Kidney (tissue), 22 donors: ENCODE measurements at places on chromosomes 7 and 10. TPM values are rescaled to one million over a fixed set of nuclear protein-coding genes. Genes with fewer than 3 reads are reported as not detected.

DNA sequence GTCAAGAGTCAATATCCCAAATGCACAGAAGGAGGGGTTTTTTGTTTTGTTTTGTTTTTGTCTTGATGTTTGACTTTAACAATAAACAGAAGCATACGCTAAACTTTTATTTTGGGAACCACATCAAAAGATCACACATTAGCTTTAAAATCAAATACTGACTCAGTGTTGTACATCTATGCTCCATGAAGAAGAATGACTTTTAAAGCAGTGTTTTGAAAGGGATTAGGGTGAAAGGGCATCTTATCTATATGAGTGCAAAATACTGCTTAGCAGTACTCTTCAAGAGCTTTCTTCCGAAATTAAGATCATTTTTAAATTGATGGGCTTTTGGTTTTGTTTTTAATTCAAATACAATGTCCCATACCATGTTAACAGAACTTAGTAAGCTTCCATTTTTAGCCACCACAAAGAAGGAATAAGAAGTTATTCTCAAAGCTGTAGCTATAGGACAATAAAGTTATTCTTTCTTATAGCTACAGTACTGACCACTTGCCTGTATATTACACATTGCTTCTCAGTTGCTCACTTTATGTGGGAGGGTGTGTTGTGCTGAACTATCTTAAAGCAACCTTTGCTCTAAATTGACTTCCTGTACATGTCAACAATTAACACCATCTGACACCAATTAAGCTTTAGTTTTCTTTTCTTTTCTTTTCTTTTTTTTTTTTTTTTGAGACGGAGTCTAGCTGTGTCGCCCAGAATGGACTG, 144.3 kb upstream of the KAT6B start:
- DNase-seq: no peak

GRCh38 chr7:126856691-126857291, 395.9 kb downstream of the GRM8 start:
- DNase-seq: peak; percentile 11

GRCh38 chr7:26434974-26435373, 143.3 kb downstream of the SNX10 start:
- no peak for DNase-seq

DNA sequence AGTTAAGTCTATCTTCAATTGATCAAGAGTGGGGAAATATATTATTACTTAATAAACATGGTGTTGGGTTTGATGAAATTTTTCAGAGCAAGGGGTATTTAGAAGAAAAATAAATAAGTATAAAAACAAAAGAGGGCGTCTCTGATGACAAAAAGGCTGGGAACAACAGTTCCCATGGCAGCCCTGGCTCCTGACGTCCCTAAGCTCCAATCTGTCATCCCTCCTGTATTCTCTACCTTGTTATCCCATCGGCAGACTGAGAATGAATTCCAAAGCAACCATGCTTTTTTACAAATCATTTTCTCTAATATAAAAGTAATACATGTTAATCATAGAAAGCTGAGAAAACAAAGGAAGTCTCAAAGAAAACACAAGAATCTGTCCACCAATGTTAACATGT, 55.5 kb downstream of the SORBS1 start:
- no peak for DNase-seq

RBP3 gene
- total RNA-seq: not detected

TMEM225B gene
- total RNA-seq: 2.6 TPM

DNA sequence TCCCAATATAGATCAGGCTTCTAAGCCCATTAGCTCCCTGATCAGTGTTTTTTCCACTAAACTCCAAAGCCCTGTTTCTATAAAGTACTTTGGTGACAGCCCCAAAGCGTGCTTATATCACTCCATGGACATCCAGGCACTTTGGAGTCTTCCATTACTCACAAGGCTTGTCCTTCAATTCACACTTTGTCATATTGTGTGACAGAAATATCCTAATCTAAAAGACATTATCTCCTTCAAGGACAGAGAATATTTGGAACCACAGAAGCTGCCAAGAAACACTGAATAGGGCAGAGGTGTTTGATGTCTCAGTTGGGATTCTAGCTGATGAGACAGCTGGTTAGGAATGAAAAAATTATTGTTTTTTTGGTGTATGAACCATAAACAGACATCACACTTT, 18.4 kb downstream of the CYP2C19 start:
- DNase-seq: no peak

BAG3 gene
- total RNA-seq: 42.0 TPM

CD36 gene
- total RNA-seq: 10.0 TPM

DNA sequence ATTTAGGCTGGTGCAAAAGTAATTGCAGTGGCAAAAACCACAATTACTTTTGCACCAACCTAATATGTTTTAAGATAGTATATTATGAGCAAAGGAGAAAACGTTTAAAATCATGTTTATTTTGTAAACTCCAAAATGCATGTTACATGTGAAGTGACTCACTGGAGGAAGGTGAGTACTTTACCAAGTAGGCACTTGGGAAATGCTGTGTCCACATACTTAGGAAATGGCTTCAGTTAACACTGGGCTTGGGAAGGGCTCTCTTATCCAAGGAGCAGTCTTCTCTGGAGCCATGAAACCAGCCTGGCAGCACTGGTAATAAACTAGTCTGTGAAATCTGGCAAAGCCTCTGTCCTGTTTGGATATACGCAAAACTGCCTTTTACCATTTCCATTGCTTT, 4.4 kb downstream of the RPS24 start:
- DNase-seq: no peak

DNA sequence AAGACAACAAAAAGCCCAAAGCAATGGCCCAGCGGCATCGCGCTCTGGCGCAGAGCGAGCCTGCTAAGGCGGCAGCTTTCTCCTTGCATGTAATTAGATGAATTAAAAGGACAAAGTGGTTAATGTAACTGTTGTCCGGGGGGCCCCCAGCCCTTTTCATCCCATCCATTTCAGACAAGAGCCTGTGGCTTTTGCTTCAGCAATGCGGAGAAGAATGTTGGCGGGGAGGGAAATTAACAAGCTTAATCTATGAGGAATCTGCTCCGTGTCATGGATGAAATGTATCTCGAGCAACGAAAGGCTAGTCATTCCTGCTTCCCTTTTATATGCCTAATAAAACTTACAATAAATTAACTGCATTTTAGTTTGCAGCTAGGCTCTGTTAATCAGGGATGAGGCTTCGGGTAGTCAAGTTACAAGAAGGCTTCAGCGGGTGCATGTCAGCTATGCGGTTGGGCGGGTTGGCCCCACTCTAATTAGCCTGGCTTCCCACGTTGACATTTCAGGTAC, 203.3 kb downstream of the BUB3 start:
- peak; percentile 83 for DNase-seq

CDC14C gene
- total RNA-seq: not detected

- no peak for DNase-seq
These were observed 111.4 kb upstream of the JCAD start for GRCh38 chr10:30170814-30171213.

NUDT5 gene
- total RNA-seq: 48.3 TPM

DNA sequence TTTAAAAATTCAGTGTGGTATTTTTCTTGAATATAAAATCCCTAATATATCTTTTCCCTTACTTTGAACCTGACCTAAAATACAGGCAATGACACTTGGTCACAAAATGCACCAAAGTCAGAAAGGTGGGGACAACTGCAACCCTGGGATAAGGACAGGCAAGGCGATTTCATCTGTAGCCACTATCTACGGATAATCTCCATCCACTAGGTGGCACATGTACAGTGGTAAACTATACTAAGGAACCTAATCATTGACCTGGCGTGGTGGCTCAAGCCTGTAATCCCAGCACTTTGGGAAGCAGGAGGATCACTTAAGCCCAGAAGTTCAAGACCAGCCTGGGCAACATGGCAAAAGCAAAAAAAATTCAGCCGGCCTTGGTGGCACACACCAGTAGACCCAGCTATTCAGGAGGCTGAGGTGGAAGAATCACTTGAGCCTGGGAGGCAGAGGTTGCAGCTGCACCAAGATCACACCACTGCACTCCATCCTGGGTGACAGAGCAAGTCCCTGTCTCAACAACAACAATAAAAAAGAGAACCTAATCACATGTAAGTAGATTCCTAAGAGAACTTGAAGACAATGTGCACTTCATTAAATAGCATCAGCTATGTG, 98.9 kb downstream of the KMT2C start:
- DNase-seq: no peak

DNA sequence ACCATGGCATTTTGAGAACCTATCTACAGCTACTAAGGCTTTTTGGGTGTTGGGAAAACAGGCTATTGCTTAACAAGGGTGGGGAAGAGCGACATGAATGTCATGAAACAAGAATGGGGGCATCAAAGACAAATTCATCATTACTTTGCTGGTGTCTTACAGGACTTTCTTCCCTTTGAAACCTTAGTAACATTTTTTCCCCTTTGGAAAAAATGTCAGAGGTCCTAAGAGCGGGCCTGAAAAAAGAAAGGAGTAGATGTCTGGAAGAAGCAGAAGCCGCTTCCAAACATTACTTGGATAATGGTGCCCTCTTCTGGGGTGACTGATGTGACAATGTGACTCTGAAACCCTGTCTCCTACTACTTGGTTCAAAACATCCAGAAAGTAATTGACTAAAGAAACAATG, 3.8 kb upstream of the DDX50 start:
- peak; percentile 76 for DNase-seq

PAPOLB gene
- total RNA-seq: 0.06 TPM

DNA sequence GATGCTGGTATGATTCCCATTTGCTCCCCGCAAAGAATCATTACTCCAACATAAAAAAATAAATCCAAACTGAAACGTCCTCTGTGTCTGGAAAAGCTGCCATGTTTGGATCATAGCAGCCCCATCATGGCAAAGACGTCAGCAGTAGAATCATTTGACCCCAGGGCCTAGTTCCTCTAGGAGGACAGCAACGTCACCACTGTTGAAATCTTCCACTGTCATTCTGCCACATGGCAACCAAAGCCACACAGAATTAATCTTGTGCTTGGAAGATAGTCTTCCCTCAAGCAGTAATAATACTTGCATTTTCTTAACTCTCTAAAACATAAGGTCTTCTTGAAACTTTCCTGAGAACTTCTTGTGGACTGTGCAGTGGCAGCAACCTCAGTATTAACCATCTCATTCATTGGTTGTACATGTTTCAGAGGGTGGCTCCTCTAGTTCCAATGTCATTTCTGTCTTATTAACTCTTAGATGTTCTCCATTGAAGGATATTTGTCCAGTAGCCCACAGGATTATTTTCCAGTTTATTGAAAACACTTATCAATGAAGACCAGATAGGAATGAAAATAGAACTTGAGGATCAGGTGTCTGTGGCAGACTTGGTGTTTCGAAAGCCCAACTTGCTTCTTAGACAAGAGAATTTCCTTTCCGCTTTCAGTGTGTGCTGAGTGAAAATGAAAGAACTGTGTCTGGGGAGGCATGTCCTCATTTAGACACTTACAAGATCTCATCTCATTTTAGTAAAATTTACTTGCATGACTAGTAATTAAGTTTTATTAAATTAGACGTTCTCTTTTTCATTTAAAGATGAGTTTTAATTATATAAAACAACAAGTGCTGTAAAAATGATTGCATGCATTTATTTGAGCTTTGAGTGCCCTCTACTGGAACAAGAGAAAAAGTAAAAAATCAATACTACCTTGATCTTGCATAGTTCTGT, 28.9 kb upstream of the INHBA start:
- no peak for DNase-seq

LHPP gene
- total RNA-seq: 16.6 TPM

DNA sequence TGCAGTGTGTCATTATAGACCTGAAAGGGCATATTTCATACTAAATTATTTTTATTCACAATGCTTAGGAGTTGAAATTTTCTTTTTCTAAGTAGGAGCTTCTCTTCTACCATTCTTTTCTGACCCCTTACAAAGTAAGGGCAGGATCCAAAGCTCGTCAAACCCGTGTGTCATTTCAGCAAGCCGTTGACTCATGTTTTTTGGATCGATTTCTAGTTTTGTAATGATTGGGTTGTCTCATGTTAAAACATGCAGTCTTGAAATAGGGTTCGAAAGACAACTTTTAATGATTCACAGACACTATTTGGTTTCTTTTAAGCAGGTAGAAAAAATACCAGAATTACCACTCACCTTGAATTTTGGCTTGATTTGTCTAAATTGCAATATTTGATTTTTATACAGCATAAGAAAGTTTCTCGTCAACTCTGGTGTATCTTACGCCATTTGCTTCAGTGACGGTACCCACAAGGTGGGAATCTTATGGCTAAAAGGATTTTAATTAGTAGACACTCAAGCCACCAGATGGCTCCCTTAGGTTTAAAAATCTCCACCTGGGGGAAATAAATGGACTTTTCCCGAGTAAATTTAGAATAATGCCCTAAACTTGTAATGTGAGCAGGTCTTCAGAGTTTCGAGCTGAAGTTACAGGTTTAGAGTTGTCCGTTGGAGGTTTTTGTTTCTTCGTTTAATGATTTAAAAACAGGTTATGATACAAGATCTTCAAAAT, 283.4 kb downstream of the CCDC3 start:
- DNase-seq: no peak

HMX3 gene
- not detected for total RNA-seq

DUSP5 gene
- 23.7 TPM for total RNA-seq

GRCh38 chr10:51227897-51228713, 153.8 kb downstream of the PRKG1 start:
- no peak for DNase-seq

DNA sequence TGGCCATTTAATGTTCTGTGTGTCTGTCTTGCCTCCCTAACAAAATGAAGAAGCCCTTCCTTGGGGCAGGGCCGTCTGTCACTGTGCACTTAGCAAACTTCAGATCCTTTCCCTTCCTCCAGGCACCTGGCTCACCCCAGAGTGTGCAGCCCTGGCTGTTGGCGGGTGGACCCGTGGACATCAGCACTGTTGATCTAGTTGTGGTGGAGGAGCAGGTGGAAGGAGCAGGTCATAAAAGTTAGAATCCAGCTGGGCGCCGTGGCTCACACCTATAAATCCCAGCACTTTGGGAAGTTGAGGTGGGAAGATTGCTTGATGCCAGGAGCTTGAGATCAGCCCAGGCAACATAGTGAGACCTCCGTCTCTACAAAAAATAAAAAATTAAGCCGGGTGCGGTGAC, 12.7 kb downstream of the RAB19 start:
- no peak for DNase-seq

DNA sequence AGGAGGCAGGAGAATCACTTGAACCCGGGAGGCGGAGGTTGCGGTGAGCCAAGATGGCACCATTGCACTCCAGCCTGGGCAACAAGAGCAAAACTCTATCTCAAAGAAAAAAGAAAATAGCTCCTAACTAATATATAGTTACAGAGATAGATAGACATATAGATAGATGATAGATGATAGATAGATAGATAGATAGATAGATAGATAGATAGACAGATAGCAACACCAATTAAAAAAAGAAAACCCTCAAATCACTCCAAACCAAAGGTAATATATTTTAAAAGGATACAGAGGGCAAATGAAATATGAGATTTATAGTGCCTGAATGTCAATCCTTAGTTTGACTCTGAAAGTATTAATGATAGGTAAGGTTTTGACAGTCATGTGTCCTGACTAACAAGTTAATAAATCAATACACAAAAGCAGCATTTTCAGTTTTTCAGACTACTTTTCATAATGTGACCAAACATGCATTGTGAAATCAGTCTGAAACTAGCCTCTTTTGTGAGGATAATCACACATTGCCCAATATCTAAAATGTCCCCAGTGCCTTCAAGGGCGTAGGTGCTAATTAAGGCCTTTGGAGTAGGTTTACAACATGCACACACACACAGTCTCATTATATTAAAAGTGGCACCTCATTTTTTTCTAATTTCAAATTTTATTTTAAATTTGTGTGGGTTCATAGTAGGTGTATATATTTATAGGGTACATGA, 61.2 kb downstream of the BPGM start:
- DNase-seq: no peak

GRCh38 chr10:125928928-125929585, 32.7 kb downstream of the FANK1 start:
- no peak for DNase-seq

FOXI2 gene
- total RNA-seq: 1.1 TPM
